ENCODE measurements at places on chromosomes 3 and 15.

- DNase-seq = no peak
Measured at GRCh38 chr3:154792828-154793227, 287.3 kb upstream of the MME start.

DNA sequence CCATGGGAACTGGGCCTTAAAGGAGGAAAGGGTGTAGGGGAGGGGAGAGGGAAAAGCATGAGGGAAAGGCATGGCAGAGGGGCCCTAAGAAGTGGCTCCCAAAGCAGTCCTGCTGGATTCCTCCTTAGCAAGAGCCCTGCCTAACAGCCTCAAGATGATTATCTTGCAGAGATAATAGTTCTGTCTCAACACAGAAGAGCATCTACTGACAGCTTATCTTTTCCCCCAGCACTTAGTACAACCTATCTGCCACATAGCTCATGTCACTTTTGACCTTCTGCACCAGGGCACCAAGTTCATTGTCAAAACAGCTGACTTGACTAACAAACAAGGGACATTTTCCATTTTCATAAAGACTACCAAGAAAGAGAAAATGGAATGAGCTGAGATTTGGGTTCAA lies 86.3 kb downstream of the ANP32A start:
- DNase-seq = no peak

DNA sequence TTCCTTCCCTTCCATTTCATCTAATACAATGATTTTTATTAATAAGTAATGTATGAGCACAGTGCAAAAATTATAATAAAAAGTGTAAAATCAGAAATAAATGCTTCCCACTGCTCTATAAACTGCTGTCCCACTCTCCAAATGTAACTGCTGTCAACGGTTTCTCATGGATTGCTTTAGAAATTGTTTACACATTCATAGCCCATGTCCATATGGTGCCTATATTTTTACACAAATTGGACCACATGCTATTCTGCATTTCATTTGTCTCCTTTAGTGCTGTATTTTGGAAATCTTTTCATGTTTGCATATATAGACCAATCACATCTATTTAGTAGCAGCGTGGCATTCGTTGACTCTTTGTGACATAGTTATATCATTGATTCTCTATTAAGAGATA lies 164.7 kb upstream of the SLCO3A1 start:
- no peak for DNase-seq

GRCh38 chr3:126562737-126563276 lies 4.1 kb upstream of the C3orf22 start:
- no peak for DNase-seq

DNA sequence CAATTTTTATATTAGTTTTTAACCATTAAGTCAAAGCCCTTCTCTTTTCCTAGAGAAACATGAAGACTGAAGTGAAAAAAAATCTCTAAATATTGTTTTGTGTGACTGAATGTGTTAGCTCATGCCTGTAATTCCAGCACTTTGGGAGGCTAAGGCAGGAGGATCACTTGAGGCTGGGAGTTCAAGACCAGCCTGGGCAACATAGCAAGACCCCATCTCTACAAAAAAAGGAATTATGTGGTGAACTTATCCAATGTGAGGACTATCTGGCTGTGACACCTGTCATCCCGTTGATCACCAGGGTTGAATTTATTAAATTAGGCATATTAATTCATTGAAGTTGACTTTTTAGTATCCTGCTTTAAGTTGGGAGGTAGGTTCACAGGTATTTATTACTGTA lies 13.0 kb downstream of the SMC4 start:
- DNase-seq = no peak

GRCh38 chr3:162139841-162140240 lies 643.2 kb downstream of the OTOL1 start:
- no peak for DNase-seq

GRCh38 chr3:57903124-57903890 lies 104.9 kb upstream of the FLNB start:
- DNase-seq = no peak

GRCh38 chr3:11699083-11699427 lies 55.3 kb upstream of the VGLL4 start:
- no peak for DNase-seq

DNA sequence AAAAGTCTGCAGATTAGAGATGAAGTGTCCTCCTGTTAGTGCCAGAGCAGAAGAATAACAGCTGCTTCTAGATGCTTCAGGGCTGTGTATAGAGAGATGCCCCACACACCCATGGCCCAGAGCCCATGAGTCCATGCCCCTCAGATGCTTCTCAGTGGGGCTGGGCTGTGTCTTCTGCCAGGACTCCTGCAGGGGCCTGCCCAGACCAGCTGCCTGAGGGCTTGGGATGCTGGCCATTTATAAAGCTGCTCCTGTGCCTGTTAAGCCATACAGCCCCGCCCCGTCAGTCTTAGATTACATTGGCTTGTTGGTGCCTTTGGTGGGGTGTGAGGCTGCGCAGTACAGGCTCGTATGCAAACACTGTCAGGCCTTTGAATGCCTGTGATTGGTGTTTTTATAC lies 318.0 kb upstream of the CTDSPL start:
- DNase-seq = no peak

GRCh38 chr3:32406486-32407408 lies 15.1 kb downstream of the CMTM7 start:
- no peak for DNase-seq

- DNase-seq = no peak
Measured at GRCh38 chr15:65423150-65423975, 616 bp upstream of the IGDCC4 start.

GRCh38 chr15:77980098-77980497 lies 97.4 kb downstream of the TBC1D2B start:
- no peak for DNase-seq

DNA sequence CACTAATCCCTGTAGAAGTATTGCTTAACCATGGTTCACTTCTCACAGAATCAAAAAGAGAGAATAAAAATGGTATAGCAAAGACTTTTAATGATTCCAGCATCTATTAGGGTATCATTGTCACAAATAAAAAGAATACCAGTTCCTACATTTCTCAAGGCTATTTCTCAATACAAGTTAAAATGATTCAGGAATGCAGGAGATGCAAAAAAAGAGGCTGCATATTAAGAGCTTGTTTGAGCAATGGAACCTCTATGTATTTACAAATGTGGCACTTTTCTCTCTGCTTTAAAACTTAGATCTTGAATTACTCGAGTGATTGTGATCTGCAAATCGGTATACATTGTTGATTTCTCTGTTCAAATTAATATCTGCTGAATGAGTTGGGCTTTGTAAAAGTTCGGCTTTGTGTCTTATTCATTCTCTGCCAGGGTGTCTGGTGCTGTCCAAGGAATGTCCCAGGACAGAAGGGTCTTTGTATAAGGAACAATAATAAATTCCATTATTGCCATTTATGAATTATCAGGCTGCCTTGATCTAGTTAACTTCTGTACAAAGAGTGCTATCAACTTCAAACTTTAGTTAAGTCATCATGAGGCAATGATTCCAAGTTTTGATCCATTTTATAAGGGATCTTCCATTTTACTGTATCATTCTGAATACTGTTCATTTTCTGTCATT lies 364.2 kb downstream of the RBMS3 start:
- no peak for DNase-seq

DNA sequence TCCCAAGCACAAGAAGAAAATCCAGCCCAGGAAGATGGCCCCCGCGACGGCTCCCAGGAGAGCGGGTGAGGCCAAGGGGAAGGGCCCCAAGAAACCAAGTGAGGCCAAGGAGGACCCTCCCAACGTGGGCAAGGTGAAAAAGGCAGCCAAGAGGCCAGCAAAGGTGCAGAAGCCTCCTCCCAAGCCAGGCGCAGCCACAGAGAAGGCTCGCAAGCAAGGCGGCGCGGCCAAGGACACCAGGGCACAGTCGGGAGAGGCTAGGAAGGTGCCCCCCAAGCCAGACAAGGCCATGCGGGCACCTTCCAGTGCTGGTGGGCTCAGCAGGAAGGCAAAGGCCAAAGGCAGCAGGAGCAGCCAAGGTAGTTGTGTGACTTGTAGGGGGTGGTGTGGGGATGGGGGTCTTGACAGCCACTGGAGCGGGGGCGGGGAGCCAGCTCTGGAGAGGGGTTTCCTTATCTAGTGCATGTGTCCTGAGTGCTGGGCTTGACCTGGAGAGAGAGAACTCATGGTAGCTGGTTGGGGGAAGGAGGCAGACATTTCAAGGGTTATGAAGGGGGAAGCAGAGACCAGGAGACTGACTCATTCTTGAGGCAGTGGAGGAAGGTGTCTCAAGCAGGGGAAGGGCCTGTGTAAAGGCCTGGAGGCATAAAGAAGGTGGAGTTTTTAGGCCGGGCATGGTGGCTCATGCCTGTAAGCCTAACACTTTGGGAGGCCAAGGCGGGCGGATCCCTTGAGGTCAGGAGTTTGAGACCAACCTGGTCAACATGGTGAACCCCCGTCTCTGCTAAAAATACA lies 6.2 kb downstream of the H1-8 start:
- no peak for DNase-seq

DNA sequence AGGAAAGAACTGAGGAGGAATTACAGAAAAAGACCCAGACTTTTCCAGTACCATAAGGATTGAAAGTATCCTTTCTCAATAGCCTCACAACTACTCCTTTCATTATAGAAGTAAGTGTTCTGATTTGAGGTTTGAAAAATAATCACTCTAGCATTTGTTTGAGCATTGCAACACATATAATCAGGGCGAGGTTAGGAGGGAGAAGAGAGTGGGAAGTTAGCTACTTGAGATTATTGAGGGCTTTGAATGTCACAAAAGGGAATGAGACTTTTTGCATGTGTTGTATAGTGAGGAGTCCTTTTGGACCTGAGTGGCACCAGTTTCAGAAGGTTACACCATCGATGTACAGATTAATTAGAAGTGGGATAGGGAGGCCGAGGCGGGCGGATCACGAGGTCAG lies 65.2 kb upstream of the TNIK start:
- DNase-seq = no peak

DNA sequence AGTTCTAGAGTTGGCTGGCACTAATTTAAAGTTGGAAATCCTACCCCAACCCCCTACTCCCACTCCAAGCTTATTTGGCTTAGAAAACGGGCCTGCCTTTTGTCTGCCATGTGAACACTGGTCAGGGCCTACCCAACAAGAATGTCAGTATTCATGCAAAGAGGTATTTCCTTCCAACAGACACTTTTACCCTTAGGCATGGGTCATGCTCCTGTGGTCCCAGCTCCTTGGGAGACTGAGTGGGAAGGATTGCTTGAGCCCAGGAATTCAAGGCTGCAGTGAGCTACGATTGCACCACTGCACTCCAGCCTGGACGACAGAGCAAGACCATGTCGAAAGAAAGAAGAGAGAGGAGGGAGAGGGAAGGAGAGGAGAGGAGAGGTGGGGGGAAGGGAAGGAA lies 137.5 kb upstream of the LRTM1 start:
- no peak for DNase-seq

DNA sequence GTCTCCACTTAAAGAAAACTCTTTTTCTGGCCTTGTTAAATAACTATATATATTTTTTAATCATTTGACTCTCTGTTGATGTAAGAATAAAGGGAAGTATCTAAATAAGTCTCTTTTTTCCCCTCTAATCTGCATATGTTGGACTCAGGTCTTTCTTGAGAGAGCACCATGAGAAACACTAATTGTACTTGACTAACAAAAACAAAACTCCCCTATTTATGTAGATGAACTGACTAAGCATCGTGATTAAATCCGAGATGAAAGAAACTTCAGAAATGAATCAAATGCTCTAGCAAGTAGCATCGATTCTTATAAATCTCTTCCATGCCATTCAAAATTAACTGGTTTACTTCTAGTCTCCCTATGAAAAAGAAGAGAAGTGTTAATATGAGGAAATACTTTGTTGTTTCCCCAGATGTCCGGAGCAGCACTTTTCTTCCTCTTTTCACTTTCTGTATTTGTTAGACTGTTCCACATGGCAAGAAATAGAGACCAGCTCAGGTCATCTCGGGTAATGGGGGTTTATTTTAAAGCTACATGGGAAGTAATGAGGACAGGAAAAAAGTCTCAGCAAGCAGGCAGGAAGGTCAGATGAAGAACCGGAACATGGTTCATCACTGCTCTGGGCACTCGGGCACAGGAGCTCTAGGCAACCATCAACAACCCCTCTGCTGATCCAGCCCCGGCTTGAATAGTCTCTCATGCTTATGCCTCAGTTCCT lies 288.3 kb downstream of the CNTN6 start:
- DNase-seq = peak; percentile 11

DNA sequence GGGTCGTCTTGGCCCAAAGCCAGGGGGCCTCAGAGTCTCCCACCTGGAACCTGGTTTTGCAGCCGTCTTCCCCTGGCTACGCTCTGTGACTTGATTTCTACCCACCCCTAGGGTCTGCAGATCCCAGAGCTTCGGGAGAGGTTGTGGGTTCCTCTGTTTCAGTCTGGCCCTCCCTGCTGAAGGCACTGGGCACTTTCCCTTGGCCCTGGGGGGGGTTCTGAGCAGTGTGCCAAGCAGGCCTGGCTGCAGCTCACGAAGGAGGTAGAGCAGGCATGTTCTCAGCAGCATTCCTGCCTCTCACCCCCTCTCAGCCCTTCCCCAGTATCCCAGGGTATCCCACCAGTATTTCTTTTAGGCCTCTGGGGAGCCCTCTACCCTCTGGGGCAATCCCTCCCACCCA lies 99.0 kb downstream of the TMEM266 start:
- DNase-seq = no peak

GRCh38 chr3:141305436-141305835 lies 62.9 kb upstream of the ZBTB38 start:
- no peak for DNase-seq

DNA sequence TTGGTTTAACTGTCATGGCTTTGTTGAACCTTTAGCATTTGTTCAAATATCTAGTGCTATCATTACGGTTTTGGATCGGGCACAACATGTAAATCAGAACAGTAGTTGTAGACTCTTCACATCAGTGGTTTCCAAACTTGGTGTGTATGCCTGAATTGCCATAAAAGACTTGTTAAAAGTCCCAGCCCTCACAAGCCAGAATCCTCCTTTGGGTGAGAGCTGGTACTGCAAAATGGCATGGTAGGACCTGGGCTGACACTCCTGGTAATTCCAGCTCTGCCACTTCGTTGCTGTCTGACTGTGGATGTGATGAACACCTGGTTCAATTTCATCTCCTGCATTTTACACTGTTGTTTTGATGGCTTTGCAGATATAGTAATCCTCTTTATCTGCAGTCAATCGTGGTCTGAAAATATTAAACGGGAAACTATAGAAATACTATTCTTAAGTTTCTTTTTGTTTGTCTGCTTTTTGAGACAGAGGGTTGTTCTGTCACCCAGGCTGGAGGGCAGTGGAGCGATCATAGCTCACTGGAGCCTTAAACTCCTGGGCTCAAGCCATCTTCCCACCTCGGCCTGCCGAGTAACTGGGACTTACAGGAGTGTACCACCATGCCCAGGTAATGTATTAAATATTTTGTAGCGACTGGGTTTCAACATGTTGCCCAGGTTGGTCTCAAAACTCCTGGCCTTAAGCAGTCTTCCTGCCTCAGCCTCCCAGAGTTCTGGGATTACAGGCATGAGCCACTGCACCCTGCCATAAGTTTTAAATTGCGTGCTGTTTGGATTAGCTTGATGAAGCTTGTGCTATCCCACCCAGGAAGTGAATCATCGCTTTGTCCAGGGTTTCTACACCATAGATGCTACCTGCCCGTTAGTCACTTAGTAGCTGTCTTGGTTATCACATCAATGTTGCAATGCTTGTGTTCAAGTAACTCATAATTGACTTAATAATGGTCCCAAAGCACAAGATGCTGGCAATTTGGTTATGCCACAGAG lies 61.6 kb downstream of the RAB7A start:
- DNase-seq = no peak

GRCh38 chr3:114436182-114436581 lies 142.4 kb downstream of the TIGIT start:
- no peak for DNase-seq

- no peak for DNase-seq
Measured at GRCh38 chr15:75335313-75335704, 554 bp upstream of the COMMD4 start.
